ENCODE measurements at places on chromosomes 2 and 18.
A peak's percentile ranks its signal among the peaks of the same experiment; 100 is the strongest.

DNA sequence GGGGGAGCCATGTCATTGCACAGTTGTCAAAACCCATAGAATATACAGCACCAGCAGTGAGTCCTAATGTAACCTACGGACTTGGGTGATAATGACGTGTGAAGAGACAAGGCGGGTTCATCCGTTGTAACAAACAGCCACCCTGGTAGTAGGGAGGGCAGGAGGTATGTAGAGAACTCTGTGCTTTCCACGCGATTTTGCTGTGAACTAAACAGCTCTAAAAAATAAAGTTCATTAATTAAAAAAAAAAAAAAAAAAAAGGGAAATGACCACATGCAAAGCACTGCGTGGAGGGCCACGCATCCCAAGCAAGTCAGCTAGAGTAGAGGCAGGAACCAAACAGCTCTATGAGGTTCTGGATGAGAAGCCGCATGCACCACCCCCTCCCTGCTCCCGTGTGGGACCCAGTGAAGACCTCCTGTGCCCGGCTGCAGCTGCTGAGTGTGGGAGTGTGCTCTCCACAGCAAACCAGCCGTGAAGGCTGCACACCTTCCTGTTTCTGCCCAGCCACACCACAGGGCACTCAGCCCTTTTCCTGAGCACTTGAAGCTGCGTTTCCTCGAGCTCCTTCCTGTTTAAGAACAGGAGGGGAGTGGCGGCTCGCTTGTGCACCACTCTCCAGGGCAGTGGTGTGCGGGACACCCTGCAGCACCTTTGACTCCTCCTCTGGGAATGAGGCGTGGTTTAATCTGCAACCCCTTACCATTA lies 65.6 kb downstream of the ODC1 start:
- peak; percentile 11 for DNase-seq

GRCh38 chr2:219697811-219698747 lies 70.6 kb downstream of the SLC4A3 start:
- DNase-seq, result no peak

DNA sequence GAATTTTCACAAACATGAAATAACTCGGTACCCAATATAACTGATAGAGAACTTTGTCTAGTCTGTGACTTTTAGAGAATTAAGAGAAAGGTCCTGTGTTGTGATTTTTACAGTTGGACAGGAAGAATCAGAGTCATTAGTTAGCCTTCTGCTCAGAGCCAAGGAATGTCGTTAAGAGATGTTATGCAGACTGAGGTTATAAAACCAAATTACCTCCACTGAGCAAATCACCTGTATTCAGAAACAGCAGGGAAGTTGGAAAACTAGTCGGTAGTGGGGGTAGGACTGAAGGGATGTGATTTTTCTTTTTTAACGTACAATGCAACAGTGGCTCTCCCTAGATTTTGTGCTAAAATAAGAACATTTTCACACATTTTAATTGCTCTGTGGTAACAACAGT lies 18.5 kb downstream of the TANK start:
- no peak for DNase-seq

GRCh38 chr2:158546412-158547144 lies 89.8 kb downstream of the PKP4 start:
- no peak for DNase-seq

DNA sequence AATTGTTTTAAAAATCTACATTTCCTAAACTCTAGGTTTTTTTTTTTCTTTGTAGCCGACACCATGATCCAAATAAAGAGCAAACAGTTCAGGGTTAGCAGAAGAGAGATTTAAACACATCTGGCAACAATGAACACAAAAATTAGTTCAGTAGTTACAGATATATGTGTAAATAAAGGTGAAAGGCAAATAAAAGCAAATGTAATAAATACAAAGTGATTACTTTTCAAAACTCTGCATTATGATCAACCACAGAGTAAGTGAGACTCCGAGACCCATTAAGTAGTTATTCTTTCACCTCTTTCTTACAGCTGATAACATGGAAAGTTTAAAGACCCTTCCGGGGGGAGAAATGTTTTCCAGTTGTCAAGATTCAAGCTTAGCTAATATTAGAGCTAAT lies 716 bp downstream of the CALCRL start:
- DNase-seq, result no peak

GRCh38 chr2:25322312-25322711 lies 19.4 kb downstream of the DNMT3A start:
- DNase-seq, result no peak

- no peak for DNase-seq
Observed at GRCh38 chr2:241029599-241030332, 31.3 kb downstream of the SNED1 start.

DNA sequence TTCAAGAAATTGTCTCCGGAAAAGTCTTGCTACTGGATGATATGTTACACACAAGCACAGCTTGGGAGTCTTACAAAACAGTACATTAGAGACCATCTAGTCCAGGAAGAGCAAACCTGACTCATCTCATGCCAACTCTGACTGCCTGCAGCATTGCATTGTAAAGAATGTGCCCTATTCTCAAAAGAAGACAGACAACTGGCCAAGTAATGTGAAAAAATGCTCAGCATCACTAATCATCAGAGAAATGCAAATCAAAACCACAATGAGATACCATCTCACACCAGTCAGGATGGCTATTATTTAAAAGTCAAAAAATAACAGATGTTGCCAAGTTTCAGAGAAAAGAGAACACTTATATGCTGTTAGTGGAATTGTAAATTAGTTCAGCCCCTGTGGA lies 42.7 kb upstream of the GORASP2 start:
- DNase-seq, result no peak

- DNase-seq, result peak; percentile 38
Observed at GRCh38 chr2:25301453-25302352, 40.0 kb downstream of the DNMT3A start.

DNA sequence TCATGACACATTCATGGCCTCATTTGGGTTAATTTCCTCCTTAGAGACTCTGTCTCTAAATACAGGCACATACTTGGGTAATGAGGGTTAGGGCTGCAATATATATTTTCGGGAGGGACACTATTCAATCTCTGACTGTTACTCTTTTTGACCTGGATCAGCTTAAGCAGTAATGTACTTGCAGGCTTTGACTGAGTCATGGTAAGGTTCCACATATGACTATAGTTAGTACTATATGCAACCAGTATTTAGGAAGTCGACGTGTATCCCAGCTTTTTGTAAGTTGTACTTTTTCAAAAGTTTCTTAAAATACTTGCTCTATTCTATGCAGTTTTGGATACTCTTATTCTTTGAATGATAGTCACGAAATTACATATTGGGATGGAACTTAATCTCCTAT lies 37.2 kb upstream of the CDH19 start:
- no peak for DNase-seq

DNA sequence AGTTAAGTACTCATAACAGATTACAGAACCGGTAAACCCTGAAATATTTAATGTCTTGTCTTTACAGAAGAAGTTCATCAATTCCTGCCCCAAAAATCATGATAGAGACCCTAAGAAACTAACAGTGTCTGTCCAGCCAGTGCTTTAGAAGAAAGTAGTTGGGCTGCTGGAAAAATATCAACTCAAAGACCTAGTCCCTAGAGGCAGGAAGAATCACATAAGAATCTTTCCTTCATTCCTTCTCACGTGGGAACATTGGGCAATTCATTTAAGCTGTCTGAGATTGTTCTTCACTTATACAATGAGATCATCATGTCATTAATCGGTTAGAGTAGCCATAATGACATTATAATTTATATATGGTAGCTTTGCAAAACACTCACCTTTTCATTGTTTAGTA lies 156.4 kb downstream of the CCBE1 start:
- DNase-seq, result no peak

DNA sequence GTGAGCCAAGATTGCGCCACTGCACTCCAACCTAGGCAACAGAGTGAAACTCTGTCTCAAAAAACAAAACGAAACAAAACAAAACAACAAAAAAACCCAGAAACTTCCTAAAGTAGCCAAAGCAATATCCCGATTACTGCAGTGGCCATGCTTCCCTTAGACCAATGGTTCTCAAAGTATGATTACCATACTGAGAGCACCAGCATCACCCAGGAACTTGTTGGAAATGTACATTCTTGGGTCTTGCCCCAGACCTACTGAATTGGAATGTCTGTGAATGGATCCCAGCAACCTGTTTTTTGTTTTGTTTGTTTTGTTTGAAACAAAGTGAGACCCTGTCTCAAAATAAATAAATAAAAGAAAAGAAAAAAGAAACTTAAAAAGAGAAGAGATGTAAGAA lies 41.9 kb upstream of the TGIF1 start:
- DNase-seq, result no peak

GRCh38 chr2:191065785-191066184 lies 51.8 kb upstream of the STAT1 start:
- DNase-seq, result no peak

DNA sequence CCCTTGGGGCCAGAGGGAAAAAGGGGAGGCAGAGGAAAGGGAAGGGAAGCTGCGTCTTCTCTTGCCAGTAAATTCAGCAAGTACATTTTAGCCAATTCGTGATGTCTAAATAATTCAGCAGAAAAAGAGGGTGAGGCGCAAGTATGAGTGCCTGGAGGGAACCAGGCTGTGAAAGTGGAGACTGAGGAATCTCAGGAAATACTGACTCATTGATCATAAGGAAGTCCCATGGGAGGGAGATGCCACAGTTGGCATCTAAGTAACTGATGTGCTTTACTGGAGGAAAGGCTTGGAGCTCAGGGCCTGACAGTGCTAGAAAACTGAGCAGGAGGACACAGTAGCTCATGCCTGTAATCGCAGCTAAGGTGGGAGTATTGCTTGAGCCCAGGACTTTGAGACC lies 31.1 kb downstream of the KIF5C start:
- DNase-seq, result no peak

GRCh38 chr18:69890558-69890957 lies 57.1 kb downstream of the CD226 start:
- DNase-seq, result no peak

DNA sequence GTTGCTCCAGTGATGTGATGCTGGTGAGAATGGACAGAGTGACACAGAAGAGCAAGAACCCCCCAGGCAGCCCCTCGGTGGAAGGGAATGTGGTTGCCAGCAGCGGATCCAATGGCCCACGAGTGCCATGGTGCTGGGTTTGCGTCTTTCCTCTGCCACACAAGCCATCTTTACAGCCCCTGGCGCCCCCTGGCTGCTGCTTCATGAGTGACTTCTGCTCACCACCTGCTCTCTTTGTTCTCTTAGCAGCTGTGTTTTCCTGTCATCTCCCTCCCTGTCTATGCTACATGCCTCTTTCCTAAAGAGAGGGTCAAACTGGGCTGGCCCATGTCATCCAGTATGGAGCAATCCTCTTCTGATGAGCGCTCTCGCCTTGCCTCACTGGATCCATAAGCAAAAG lies 300.0 kb upstream of the SMIM21 start:
- DNase-seq, result no peak

DNA sequence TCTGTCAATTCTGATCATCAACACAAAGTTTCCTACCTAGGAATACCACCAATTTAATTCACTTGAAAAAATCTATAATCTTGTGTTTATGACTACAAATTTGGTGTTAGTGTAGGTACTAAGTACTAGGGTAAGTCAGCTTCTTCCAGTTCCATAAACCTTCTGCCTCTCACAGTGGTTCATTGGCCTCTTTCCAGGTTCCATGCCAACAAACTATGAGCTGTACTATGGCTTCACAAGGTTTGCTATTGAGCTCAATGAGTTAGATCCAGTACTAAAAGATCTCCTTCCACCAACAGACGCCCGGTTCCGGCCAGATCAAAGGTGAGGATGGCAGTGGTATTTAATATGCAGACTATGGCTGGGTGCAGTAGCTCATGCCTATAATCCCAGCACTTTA lies 58.8 kb downstream of the PRKRA start:
- DNase-seq, result no peak

GRCh38 chr2:128466376-128466775 lies 147.7 kb upstream of the HS6ST1 start:
- DNase-seq, result no peak

- no peak for DNase-seq
Observed at GRCh38 chr2:165905854-165906253, 47.7 kb downstream of the TTC21B start.

DNA sequence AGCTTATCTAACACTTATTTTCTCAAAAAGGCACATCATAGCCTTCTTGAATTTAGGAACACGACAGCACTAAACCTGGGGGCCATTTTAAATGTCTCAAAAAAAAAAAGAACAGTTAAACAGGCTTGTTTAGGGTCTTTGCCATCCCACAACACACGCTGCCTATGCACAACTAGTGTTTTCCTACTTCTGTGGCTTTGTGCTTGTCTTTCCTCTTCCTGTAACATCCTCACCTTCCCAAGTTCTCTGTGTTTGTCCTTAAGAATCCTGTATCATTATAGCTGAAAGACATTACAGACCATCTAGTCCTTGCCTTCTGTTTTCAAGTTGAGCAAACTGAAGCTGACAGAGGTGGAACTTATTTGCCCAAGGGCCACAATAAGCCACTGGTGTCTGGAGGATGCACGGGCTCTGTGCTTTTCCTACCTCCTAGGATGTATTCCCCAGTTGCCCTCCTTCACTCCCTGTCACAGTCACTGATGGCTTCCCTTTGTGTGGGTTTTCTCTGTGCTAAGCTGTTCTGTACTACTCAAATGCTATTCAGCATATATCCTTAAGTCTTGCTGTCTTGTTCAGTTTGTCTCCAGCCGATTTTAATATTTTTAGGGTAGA lies 22.6 kb downstream of the SNRPD1 start:
- no peak for DNase-seq

DNA sequence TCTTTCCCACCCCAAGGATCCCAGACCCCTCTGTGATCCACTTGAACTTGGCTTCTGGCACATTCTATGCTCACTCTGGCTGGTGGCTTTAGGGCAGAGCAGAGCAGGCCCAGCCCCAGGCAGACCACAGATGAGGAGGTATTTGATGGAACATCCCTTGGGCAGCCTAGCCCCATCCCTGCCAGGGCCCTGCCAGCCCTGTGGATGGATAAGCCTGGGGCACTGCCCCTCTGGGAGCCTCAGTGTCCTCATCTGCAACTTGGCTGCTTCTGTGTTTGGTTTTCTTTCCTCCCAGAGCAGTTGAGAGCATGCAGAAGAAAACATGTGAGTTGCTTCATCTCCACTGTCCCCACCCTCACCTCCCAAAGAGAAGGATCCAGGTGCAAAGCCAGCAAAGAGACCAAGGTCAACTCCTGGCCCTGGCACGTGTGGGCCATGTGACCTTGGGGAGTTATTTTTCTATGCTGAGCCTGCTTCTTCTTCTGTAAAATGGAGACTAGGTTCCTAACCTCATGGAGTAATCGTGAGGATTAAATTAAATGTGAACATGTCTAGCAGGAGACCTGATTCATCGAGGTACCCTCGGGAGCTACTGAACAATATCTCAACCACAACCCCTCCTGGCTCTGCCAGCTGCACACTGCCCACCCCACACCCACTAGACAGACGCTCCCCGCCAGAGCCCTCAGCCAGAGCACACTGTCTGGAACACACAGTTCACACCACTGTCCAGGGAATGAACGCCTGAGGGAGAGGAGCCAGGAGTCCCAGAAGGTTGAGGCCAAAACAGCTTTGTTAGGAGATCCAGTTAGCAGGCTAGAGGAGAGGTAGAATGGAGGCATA lies 14.6 kb upstream of the TNS1 start:
- DNase-seq, result no peak

GRCh38 chr2:150125188-150125587 lies 362.3 kb downstream of the RND3 start:
- DNase-seq, result no peak

GRCh38 chr2:184004948-184005672 lies 593.2 kb upstream of the ZNF804A start:
- DNase-seq, result no peak
